ENCODE measurements at places on chromosomes 4 and X.

DNA sequence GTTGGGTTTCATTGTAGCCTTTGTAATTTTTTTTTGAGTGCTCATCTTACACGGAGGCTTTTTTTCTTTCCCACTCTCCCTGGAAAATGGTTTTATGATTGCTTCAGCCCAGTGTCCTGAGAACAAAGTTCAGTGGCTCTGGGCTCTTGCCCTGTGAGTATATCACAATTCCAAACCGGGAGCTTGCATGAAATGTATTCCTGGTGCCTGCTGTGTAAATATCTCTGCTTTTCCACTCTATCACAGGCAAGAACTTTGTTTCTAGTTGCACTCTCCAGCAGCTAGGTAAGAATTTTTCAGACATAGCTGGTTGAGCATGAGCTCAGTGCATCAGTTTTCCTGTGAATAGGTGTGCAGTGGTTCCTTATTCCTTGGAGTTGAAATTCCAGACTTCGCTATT lies 60.8 kb downstream of the SUPT20HL2 start:
- no peak for DNase-seq

DNA sequence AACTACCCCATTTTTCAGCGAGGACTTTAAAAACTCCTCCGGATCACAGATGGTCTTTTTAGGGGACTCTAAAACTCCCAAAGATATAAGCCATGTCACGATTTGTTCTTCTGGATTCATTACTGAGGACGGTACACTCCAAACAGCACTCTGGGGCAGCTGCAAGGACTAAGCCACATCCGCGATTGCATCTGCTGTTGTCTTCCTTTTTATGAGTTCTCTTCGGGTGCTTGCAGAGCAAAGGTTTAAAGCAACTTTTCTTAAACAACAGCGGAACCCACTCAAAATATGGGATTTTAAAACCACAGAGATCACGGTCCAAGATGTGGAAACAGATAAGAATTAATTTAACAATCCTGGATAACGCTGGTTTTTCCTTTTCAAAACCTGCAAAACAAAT lies at the start of gene ARHGEF6:
Gene ARHGEF6, minus strand, starts transcription at position 170 of the 400 bp plus-strand sequence. Its CDS starts 50 bp downstream, at position 120.
- no peak for DNase-seq

- DNase-seq = no peak
Measured at GRCh38 chrX:40012039-40012867, 85.5 kb downstream of the BCOR start.

GRCh38 chrX:153764786-153765137 lies 713 bp downstream of the PLXNB3 start:
- DNase-seq = no peak

GRCh38 chr4:77950203-77950602 lies 87.6 kb downstream of the MRPL1 start:
- no peak for DNase-seq

GRCh38 chrX:103099691-103100090 lies 6.7 kb upstream of the NXF3 start:
- DNase-seq = no peak

GRCh38 chrX:1178580-1179057 lies 33.8 kb downstream of the CRLF2 start:
- DNase-seq = peak; percentile 79

Data from fibroblast of skin of left quadriceps (primary cell).